ENCODE measurements at places on chromosomes 2 and 18.

DNA sequence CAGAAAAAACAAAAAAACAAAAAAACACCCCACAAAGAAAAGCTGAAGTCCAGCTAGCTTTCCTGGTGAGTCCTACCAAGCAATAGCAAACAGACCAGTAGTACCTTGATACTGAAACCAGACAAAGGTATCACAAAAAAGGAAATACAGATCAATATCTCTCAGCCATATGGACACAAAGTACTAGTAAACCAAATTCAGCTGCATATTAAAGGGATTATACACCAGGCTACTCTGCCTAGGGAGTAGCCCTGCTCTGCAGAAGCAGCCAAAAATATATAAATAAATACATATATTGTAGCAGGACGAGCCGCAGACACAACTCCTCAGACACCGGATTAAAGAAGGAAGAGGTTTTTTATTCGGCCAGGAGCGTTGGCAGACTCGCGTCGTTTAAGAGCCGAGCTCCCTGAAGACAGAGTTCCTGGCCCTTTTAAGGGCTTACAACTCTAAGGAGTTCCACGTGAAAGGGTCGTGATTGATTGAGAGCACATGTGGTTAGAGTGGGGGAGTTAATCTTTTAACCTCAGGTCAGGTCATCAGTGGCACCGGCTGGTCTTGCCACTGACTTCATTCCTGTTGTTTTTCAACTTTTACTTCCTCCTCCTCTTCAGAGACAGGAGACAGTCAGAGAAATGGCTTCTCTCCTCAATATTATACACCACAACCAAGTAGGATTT lies 38.4 kb upstream of the DTNB start:
- DNase-seq = no peak

DNA sequence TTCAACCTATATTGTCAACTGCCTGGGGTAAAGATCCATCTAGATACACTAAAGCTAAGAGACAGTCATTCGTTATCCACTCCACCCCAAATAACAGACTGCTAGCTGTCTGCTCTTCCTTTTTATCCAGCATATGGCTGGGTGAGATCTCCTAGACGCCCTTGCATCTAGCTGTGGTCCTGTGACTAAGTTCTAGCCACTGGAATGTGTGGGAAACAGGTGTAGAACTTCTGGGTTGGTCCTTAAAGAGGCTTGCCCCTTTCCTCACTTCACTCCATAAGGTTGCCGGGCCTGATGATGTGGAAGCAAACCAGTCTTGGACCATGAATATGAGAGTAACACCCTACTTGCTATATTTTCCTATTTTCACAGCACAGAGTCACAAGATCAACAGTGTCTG lies 3.2 kb downstream of the COA5 start:
- no peak for DNase-seq

GRCh38 chr2:126765395-126765794 lies 109.4 kb downstream of the GYPC start:
- DNase-seq = no peak

DNA sequence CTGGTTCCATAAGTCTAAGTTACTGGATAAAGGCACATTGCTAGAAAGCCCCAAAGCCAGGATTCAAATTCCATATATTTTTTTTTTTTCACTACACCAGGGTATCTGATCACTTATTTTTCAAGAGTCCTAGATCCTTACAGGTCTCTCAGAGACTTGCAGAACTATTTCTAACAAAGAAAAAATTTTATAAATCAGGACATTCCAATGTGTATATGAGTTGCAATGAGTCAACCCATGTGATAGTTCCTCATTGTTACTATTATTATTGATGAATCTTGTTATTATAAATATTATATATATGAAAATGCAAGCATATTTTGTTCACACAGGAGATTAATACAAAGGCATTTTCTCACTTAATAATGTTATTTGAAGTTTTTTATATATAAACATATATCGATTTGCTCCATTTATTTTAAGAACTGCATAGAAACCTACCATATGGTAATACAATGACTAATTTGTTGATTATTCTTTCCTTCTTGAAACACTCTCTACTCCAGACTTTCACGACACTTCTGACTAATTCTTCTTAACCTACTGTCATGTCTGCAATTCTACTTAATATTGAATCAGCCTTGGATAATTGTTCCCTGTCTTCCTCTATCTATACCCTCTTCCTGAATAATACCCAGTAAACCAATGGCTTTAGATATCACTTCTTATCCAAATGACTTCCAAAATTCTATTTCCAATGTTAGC lies 968.4 kb upstream of the NRXN1 start:
- DNase-seq = no peak

DNA sequence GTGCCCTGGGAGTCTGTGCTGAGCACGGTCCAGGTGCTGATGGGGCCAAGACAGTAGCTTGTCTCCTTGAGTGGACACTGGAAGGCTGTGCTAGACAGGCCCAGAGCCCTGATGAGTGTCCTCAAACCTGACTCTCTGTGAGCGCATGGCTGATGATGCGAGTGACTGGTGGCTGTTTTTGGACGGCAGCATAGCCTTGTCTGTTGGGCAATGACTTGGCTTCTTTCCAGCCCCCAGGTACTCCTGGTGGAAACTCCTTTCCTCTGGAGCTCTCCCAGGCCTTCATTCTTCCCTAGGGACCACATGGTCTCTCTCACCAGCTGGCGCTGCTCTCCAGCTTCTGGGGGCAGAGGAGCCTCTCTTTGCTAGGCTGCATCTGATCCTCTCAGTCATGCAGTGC lies 207.6 kb upstream of the SMIM21 start:
- DNase-seq = no peak

Measured in activated CD4-positive, alpha-beta T cell treated with anti-CD3 and anti-CD28 coated beads, Interleukin-2, amount 50 U/mL, for 4 hours (primary cell).